Thoracic aorta (tissue), 2 donors: ENCODE measurements at places on chromosomes 3 and 15. TPM values are rescaled to one million over a fixed set of nuclear protein-coding genes. Genes with fewer than 3 reads are reported as not detected.

DNA sequence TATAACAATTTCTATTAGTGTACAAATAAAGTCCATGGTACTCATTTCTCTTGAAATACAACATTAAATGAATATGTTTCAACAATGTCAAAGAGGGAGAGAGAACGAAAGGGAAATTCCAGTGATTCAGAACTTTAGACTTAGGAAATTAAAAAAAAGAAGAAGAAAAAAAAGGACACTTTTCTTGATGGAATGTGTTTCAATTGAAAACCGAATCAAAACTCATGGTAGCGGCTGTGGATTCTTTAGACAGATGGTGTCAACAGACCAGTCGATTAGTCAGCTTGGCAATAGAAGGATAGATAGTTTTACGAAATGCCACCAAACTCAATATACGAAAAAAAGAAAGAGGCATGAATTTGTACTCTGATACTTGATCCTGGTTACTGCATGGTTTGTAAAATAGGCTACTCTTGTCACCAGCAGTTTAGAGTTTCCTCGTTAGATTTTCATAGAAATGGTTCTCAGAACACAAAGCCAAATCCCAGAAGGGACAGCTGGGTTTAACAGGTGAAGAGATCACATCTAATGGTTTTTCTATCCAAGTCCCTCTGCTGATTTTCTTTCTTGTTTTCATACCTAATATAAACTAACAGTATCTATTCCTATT lies 793.5 kb downstream of the ROBO1 start:
- DNase-seq = no peak

GRCh38 chr3:158509891-158510290 lies 61.1 kb upstream of the MLF1 start:
- DNase-seq = no peak

- no peak for DNase-seq
Observed at GRCh38 chr3:161336661-161337060, 34.7 kb downstream of the SPTSSB start.

- DNase-seq = no peak
Observed at GRCh38 chr15:39465843-39466749, 114.8 kb upstream of the THBS1 start.

DNA sequence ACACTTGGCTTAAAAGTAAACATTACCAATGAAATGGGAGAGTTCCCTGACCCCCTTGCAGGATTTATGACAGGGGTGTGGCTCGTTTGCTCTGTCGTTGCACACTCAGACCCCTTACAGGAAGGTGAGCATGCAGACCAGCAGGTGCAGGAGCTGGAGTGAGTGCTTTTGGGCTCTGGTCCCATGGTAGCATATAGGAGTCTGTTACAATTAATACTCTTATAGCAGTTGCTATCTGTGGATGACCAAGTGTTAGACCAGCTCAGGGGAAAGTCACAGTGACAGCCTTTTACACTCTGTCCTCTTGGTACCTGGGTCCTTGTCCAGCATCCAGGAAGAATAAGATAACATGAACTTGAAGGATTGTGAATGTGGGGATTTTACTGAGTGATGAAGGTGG lies 1177.5 kb downstream of the NSUN3 start:
- no peak for DNase-seq

DNA sequence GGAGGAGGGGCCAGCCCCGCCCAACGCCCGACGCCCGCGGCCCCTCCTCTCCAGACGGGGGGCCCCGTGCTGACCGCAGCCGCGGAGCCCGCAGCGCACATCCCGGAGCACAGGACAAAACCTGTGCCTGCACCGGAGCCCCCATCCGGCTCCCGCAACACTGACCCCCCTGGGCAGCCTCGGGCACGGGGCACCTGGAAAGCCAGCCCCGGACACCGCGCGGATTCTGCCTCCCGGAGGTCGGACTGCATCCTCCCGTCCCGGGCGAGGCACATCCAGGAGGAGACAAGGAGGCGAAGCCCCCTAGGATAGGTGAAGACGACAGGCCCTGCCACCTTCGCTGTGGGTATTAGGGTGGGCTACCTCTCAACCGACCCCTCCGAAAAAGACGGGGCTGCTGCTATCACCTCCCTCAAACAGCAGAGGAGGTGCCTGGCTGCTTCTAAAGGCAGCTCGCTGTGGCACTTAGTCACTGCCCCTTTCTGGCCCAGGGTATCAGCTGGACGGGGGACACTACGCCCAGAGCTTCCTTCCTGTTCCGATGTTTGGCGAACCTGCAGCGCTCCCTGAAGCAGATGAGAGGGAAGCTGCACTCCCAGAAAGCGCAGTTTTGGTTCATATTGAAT lies 10.6 kb downstream of the XXYLT1 start:
- DNase-seq = no peak

DNA sequence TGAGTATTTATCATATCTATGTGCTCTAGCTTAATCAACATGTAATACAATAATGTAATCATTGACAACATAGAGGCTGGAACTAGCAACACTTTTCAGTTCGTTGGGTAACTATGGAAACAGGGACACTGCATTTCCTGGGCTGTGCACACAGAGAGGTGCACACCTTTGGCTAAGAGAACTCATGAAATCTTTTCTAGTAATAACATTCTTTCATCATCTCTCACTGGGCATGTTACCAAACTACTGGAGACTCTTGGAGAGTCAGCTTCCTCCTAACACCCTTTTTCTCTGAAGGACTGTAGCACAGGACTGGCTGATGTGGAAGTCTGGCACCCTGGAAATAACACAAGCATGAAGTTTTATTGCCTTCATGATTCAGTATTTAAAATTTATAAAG lies 135.6 kb downstream of the KCNMB2 start:
- no peak for DNase-seq

- DNase-seq = no peak
Observed at GRCh38 chr15:63940966-63941620, 105.2 kb downstream of the DAPK2 start.

- DNase-seq = no peak
Observed at GRCh38 chr3:45534632-45535031, 59.9 kb upstream of the LIMD1 start.

DNA sequence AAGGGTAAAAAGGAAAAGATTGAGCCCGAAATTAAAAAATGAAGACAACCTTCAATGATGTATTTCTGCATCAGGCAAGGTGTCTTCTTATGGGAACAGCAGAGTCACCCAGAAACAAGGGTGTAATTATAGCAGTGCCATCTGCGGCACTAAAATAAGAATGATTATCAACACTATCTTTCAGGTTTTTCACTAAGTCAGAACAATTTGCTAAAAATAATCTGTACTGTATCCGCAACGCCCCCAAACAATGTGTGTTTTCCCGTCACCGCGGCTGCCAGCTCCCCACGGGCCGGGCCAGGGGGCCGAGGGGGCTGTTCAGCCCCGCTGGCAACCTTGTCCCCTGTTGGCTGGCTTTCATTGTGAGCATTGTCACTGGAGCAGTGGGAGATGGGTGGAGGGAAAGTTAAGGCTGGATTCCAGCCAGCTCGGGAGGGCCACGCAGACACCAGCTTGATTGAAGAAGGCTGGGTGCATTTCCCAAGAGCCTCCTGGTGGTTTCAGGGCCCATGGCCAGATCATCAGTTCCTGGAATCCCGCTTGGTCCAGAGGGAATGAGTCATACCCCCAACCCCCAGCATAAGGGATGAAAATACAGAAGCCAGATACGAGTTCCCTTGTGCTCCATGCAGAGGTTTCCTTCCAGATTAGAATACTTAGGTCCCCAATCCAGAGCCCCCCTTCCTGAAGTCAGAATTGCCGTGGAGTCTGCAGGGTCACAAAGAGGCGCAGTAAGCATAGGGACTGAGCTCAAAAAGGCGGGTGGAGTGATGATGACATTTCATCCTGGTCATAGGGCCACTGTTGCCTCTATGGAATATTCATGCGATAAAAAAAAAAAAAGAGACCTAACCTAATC lies 90.2 kb upstream of the KLF13 start:
- peak; percentile 74 for DNase-seq

DNA sequence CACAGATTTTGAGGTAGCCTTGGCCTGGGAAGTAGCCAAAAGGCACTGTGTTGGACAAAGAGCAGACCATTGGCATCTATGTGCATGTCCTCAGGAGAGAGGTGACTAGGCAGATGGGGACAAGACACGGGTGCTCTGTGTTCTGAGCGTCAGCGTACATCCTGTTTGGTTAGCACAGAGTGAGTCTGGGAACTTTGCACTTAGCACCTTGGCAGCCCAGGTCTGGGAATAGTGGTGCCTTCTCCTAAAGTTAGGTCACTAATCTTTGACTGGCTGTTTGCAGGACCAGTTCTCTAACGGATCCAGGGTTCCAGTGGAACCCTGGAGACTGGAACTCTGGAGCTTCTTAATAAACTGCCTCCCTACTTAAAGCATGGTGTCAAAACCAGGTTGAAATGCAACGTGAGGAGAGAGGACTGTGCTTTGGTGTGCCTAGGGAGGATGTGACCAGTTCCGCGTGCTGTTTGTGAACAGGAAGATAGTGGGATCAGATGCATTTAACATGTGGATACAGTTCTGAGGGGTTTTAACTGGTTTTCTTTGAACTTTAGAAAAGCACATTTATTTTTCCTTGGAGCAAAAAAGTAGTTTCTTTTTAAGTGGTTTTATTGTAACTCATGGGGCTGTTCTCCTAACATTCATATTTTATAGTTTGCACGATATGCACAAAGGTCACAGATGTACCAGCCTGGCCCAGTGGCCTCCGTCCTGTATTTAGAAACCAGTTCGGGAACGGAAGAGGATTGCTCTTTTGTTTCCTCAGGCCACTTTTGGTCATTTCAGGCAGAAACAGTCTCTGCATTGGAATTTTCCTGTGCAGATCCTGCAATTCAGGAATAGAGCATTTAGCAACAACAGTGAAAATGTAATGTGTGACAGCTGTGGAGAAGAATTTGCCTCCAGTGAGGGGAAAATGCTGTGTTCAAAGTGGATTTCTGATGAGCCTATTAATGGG lies 48.8 kb downstream of the ABHD2 start:
- DNase-seq = no peak

DNA sequence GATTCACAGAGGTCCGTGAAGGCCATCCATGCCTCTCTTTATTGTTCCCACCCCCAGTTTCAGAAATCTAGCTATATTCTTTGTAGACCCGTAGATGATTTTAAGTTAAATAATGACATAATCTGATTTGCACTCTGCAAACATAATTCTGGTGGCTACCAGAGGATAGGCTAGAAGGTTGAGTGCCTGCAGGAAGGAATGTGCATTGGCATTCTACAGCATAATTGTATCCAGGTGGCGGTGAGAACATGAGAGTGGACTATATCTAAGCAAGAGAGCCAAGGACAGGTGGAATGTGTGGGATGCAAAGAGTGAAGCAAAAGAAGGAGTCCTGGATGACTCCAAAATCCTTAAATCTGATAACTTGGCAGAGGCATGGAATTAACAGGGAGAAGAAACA lies 298.5 kb upstream of the MME start:
- DNase-seq = no peak

- DNase-seq = no peak
Observed at GRCh38 chr15:49235446-49236124, 65.5 kb downstream of the GALK2 start.

GRCh38 chr3:195549931-195550519 lies 6.9 kb upstream of the PPP1R2 start:
- DNase-seq = no peak

The ITGA11 gene
- total RNA-seq = 360 TPM

The EXOSC7 gene
- 43.3 TPM for total RNA-seq

The LYZL4 gene
- not detected for total RNA-seq

The SLCO2A1 gene
- total RNA-seq = 7.9 TPM
